ENCODE measurements at places on chromosomes 12 and 14. TPM values are rescaled to one million over a fixed set of nuclear protein-coding genes. Genes with fewer than 3 reads are reported as not detected.

The RNASE3 gene
- not detected for total RNA-seq

The SLC16A7 gene
- total RNA-seq = 14.6 TPM

The PRPH gene
- not detected for total RNA-seq

The MYF6 gene
- 0.31 TPM for total RNA-seq

The DPPA3 gene
- total RNA-seq = 0.26 TPM
